CD4-positive, alpha-beta memory T cell (primary cell): ENCODE measurements at places on chromosomes 6 and 20.

DNA sequence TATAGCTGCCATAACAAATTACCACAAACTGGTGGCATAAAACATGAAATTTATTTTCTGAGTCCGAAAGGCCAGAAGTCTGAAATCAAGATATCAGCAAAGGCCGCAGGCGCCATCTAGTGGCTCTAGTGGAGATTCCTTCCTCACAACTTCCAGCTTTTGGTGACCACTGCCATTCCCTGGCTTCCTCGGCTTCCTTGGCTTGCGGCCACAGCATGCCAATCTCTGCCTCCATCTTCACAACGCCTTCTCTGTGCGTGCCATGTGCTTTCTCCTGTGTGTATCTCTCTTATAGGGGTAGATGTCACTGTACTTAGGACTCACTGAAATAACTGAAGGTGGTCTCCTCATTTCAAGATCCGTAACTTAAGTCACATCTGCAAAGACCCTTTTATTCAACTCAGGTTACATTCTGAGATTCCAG lies 5.4 kb upstream of the PLAGL1 start:
- peak; percentile 61 for DNase-seq

DNA sequence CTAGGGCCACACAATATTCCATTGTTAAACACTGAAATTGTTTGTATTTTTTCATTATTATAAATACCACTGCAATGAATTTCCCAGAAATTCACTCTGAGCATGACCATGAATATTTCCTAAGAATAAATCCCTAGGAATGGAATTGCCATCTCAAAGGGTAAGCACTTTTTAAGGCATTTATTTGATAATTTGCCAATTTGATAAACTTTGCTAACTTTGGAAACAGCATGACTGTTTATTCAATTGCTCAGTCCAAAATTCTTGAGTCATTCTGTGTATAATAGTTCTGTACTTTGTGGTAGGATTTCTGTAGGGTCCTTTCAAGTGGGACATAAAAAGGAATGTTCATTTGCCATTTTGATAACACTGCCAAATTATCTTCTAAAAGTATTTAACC lies 44.2 kb upstream of the TOX2 start:
- DNase-seq = no peak

DNA sequence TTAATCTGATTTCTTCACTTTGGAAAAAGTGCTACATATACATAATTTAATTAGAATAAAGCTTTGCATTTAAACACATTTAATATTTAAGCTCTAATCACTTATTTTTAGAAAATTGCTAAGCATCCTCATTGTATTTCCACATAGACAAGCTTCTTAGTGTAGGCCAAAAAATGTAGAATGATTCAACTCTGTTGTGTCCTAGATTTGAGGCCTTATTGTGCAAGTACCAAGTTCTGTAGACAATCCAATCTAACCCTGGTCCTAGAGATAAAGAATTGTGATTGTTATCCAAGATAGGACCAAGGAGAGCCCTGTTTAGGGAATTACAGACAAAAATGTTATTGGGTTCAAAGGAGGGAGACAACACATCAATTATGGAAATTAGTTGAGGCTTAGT lies 27.6 kb downstream of the MRAP2 start:
- DNase-seq = no peak

DNA sequence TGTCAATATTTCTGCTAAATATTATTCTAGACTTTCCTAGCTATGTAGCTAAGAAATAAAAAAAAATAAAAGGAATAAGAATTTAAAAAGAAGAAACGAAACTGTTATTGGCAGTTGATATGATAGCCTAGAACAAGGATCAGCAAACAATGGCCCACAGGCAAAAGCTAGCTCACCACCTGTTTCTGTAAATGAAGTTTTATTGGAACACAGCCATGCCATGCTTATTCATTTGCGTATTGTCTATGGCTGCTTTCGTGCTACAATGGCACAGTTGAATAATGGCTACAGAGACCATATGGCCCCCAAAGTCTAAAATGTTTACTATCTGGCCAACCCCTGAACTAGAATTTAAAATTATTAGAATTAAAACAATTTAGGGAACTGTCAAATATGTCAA lies 952.6 kb upstream of the MAP3K7 start:
- DNase-seq = no peak

DNA sequence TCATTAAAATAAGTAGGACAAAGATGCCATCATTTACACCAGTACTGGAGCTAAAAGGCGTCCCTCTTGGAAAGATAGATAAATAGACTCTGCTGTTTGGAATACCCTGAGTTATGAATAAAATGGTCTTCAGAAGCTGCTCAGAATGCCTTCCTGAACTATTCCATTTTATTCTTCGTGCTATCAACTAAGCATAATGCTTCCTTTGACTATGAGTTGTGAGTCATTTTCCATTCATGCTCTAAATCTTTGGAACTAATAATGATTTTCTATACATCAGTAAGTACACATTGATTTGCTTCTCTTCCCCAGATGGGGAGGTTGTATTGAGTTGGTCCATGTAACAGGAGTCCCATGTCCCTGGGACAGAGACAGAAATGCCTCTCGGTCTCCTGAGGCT lies 98.3 kb upstream of the PDE7B start:
- DNase-seq = no peak

DNA sequence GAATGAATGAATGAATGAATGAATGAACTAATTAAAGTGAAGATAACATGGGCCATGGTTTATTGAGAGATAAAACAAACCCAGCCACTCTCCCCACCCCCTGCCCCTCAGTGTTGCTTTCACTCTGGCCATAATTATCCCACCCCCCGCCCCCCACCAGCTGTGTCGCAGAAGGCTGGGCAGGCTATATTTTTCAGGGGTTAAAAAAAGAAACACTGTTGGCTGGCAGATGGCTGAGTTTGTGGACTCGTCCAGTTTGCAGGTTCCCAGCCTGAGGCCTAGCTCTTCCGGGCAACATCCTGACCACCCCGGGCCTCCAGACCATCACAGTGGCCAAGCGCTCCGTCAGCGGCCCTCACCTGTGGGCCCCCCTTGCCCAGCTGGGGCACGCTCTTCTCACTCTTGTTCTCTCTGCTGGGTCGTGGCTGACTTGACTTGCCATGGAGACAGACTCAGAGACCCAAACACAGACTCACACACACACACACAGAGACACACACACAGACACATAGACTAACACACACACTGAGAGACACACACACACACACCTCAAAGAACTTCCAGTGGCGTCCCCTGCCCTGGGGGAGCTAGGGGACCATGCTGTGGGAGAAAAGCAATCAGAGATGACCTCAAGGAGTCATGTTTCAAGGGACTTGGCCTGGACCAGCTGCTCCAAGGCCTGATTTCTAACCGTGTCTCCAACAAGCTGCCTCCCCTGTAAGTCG lies 2.2 kb upstream of the GRM4 start:
- no peak for DNase-seq

DNA sequence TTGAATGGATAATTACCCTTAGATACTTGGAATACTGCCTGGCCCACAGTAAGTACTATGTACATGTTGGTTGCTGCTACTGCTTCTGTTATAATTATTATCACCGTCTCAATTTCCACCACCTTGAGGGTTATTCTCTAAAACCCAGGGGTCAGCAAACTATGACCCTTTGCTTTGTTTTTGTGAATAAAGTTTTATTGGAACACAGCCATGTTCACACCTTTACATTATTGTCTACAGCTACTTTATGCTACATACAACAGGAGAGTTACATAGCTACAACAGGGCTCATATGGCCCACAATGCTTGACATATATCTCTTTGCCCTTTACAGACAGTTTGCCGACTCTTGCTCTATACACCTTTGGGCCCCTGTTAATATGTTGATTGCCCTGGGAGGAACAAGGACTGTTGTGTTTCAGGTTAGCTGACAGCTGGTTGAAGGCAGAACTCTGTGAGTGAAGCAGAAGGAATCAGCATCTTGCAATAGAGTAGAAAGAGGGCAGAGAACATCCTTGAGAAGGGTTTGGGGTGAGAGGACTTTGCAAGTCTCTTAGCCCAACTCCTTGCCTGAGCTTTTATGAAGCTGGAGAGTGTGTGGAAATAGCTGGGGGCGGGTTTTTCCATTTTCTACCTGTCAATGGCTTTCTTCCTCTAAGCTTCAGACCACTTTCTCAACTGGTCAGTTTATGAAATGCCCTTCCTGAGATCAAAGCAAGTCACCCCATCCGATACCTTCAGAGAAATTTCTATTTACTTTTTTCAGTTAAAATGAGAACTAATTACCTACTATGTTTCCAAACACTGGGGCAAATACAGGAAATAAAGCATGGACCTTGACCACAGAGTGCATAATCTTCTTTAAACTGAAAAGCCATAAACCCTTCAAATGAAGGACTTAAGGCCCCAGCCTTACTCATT lies 3.5 kb upstream of the MEP1A start:
- no peak for DNase-seq

- DNase-seq = peak; percentile 79
Observed at GRCh38 chr6:13273931-13274706, 54.2 kb downstream of the TBC1D7 start.

- DNase-seq = no peak
Observed at GRCh38 chr6:133887156-133887879, 1.6 kb upstream of the TCF21 start.
